Muscle of leg (tissue), 16 donors: ENCODE measurements at places on chromosomes 7 and 10. TPM values are rescaled to one million over a fixed set of nuclear protein-coding genes. Genes with fewer than 3 reads are reported as not detected.
A peak's percentile ranks its signal among the peaks of the same experiment; 100 is the strongest.

DNA sequence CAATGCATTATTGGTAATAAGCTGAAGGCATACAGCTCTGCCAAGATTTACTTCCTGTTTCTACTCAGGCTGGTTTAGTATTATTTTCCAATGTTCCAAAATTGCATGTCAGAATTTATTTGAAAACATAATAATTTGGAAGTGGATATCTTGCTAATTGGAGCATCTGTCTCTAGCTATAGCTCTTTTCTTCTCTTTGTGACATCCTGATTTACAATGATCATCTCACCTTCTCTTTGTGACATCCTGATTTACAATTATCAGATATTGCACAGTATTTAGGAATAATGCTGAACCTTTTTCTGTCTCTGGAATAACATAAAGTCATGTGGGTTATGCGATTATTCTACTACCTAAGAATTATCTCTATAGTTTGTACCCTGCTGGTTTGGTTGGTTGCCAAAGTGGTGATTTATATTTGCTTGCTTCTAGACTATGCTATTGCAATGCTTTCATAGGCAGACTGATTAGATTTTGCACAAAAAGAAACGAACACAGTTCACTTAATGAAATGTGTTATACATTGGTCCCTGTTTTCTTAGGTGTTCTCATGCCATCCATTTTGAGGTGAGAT, 44.3 kb upstream of the CABCOCO1 start:
- DNase-seq: no peak

- DNase-seq: no peak
These were observed 153.6 kb downstream of the C1GALT1 start for GRCh38 chr7:7335909-7336308.

DNA sequence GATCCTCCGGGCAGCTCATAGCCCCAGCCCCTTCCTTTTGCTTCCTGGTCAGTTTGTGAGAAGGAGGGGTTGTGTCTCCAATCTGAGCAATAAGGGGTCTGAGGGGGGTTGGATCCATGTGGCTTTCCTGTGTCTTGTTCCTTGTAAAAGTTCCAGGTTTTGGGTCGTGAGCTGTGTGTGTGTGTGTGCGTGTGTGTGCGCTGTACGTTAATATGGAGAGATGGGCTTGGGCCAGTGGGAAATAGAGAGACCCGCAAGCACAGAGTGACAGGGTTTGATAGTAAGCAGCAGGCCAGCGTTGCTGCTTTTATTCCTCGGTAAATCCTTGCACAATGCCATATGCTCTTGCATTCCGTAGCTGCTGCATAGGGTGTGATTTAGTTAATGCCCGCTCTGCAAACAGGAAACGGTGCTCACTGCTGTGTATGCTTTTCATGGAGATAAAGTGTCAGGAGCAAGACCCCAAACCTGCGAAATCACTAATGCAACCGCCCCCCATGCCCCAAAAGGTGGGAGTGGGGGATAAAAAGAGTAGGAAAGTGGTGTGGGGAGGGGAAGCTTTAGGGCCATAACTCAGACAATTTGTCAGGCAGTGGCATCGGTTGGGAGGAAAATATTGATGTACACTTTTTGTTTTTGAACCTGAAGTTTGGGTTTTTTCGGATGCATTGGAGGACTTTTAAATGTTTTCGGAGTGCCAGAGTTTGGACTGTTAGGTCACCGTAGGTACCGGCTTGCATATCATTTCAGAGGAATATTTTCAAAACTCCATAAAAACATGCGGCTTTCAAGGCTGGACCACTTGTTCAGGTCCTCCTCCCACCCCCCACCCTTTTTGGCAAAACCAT, 108.7 kb downstream of the TCF7L2 start:
- DNase-seq: peak; percentile 48

DNA sequence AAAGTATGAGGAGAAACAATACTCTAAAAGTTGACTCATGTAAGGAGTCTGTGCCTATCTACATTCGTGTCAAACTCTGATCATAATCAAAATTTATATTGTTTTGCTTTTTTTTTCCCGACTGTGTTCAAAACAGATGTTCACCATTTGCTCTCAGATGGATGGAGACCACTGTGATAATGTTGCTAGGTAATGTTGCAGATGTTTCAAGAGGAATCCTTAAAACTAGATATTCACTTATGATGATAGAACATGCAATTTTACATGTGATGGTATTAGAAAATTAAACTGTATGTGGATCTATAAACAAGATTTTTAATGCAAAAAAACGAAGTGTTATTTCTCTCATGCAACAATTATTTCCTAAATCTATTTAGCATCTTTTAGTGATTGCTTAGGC, 1080.1 kb downstream of the REEP3 start:
- DNase-seq: no peak

- DNase-seq: no peak
These were observed 102.9 kb downstream of the ZNF438 start for GRCh38 chr10:30928742-30929141.

- DNase-seq: no peak
These were observed 56.7 kb upstream of the EN2 start for GRCh38 chr7:155401231-155401630.

- DNase-seq: no peak
These were observed 29.6 kb downstream of the ANKIB1 start for GRCh38 chr7:92275327-92275726.

DNA sequence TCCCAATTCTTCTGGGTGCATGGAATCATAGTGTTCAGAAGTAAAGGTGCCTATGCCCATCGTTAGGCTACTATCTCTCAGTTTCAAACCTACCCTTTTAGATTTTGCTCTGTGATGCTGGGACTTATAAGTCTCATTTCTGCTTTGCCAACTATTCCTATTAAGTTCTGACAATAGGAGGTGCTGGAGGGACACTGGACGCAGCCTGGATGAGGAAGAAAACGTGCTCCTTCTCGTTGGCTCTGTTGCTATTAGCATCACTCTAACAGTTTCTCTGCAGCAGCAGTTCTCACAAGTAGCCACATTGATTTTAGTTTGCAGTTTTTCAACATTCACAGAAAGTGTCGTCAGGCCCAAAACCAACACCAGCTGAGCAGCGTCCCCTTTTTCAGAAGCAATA, 72.4 kb downstream of the ABCC2 start:
- peak; percentile 89 for DNase-seq

- no peak for DNase-seq
These were observed 281.6 kb upstream of the KLF14 start for GRCh38 chr7:131015657-131015958.

DNA sequence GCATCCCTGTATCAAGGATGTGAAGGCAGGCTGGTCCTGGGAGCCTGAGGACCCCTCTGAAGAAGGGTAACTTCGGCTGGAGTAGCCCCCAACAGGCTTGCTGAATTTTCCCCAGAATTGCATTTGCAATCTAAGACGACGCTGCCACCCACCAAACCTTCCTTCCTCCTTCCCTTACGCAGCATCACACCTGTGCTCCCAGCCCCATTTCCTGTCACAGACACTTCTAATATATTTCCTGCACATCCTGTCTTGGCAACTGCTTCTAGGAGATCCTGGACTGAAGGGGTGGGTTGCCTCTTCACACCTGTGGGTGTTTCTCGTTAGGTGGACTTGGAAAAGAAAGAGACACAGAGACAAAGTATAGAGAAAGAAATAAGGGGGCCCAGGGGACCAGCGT, 9.4 kb upstream of the PGAM1 start:
- DNase-seq: no peak

The AKR1C3 gene
- polyA plus RNA-seq: 1.6 TPM

The SPDYE8 gene
- polyA plus RNA-seq: 0.15 TPM

The ZFYVE27 gene
- 13.2 TPM for polyA plus RNA-seq

The AGR2 gene
- polyA plus RNA-seq: 20.4 TPM

The ZNF783 gene
- 12.7 TPM for polyA plus RNA-seq

The CHN2 gene
- polyA plus RNA-seq: 18.2 TPM

The SPDYE9 gene
- 0.65 TPM for polyA plus RNA-seq

The ABCB4 gene
- 1.7 TPM for polyA plus RNA-seq

The IDI2 gene
- polyA plus RNA-seq: 0.11 TPM
